ENCODE measurements at places on chromosomes 12 and 14. TPM values are rescaled to one million over a fixed set of nuclear protein-coding genes. Genes with fewer than 3 reads are reported as not detected.

SMAGP gene
- total RNA-seq: 16.8 TPM

PLCZ1 gene
- not detected for total RNA-seq

ANG gene
- total RNA-seq: 0.07 TPM

NEUROD4 gene
- total RNA-seq: not detected

PLEKHH1 gene
- 5.0 TPM for total RNA-seq

TAS2R19 gene
- total RNA-seq: 1.3 TPM

OVCH1 gene
- not detected for total RNA-seq

SELPLG gene
- 2.4 TPM for total RNA-seq

FAM181A gene
- not detected for total RNA-seq

TSPAN8 gene
- total RNA-seq: 55.8 TPM

TROAP gene
- total RNA-seq: 38.2 TPM

DNAJC22 gene
- 12.6 TPM for total RNA-seq

GRCh38 chr12:2287151-2287550, 234.4 kb downstream of the CACNA1C start:
- DNase-seq: no peak

DNA sequence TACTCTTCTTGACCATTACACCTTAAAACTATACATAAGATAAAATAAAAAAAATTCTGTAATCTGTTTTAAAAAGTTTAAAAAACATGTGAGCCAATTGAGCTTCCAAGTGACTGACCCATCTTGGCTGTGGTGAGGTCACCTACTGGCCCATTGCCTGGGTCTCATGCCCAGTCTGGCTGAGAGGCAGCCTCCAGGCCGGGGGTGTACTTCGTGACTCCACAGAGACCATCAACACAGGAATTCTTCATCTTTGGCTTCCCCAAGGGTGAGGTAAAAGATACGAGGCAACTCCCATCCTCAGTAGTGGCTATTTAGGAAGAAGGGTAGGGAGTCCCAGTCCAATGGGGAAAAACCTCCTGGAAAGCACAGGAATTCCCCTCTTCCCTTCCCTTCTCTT, 113.2 kb downstream of the APAF1 start:
- peak; percentile 26 for DNase-seq

DNA sequence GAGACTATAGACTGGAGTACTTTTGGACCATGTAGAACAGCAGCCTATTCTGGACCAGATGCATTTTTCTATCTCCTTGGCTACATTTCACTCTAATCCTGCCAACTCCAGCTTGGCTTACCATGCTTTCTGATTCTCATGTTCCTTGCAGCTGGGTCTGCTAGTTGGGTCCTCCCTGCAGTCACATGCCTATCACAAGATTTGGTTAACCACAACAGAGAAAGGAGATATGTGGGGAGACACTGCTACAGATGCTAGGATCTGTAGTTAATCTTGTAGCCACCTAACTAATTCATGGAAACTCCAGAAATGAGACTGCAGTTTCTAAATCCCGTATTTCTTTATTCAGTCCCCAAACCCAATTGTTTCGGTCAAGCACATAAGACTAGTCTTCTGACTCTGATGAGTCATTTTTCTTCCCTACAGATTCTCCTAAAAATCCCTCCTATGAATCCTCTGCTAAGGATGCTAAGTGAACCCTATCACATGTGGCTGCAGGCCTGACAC, 410.6 kb downstream of the DAD1 start:
- no peak for DNase-seq

GRCh38 chr12:91914701-91915100, 230.9 kb downstream of the BTG1 start:
- no peak for DNase-seq

DNA sequence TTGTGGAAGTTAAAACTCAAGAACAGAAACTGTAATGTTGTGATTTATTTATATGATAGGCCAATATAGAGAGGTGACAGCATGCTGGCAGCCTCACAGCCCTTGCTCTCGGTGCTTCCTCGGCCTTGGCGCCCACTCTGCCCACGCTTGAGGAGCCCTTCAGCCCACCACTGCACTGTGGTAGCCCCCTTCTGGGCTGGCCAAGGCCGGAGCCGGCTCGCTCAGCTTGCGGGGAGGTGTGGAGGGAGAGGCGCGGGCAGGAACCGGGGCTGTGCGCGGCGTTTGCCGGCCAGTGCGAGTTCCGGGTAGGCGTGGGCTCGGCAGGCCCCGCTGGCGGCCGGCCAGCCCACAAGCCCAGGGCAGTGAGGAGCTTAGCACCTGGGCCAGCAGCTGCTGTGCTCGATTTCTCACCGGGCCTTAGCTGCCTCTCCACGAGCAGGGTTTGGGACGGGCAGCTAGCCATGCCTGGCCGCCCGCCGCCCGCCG, 65.8 kb upstream of the SLC8A3 start:
- DNase-seq: no peak

GRCh38 chr14:76203086-76204001, 51.6 kb downstream of the GPATCH2L start:
- DNase-seq: peak; percentile 85

- DNase-seq: peak; percentile 49
These were observed 52.0 kb downstream of the PEX5 start for GRCh38 chr12:7241404-7242005.

- no peak for DNase-seq
These were observed 356.9 kb upstream of the STXBP6 start for GRCh38 chr14:25406818-25407217.

- peak; percentile 42 for DNase-seq
These were observed 55.1 kb downstream of the CMAS start for GRCh38 chr12:22100958-22101748.
